ENCODE measurements at places on chromosomes 1 and 21.

DNA sequence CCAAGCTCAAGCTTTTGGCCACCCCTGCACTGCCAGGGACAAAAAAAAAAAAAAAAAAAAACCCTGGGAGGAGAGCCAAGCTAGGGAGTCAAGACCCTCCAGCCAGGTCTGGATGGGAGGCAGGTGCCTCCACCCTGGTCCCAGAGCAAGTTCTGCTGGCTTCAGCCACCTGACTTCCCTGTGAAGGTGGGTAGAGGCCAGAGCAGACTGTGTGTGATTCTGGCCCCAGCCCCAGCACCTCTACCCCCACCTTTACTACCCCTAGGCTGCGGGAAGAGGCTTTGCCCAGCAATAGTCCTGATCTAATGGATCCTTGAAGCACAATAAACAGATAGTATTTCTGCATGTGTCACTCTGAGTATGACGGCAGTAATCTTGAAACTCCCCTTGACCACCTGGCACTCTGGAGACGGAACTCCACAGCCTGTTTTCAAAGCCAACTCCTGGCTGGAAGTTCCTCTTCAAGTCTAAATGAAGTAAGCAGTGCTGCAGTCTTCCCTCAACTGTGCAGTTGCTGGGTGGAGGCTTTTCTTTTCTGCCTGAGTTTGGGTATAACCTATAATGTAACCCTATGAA lies 9.8 kb downstream of the PDZK1IP1 start:
- DNase-seq, result no peak

- DNase-seq, result no peak
Observed at GRCh38 chr1:29870621-29871020, 634.3 kb downstream of the PTPRU start.

DNA sequence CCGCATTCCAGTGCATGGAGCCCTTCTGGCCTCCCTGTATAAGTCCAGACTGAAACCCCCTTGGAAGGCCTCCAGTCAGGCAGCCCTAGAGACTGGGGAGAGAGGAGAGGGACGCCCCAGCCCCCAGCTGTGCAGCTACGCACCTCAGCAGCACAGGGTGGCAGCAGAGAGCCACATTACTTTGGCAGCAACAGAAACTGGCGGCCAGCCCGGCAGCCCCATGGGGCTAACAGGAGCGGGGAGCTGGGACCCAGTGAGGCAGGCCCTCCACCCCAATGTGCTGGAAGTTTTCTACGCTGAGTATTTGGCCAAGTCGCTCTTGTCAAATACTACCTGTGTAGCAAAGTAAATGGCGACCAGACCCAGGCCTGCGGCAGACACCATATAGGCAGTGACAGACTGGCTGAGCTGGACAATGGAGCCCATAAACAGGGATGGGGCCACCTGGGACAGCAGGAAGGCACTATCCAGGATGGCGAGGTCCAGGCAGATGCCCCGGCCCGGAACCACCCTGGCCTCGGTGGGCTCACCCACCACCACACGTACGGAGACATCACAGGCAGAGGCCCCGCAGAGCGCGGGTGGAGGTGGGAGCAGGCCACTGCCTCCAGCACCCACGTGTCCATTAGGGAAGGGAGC lies 21.2 kb downstream of the SLC45A3 start:
- DNase-seq, result peak; percentile 67

DNA sequence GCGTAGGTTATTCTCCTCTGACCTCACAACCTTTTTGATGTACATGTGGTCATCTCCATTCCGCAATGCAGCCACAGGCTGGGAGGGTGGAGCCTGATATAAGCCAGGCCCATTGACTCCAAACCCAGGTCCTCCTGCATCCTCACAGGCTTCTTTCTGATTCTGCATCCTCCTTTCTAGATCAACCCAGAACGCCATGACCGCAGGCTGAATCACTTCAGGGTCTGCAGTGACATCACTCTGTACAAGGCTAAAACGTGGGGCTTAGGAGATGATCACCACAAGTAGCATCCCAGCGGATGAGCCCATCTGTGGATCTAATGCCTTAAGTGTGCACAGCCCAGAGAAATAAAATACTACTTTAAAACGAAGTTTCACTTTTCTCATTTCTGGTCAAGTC lies 16.1 kb downstream of the EBNA1BP2 start:
- no peak for DNase-seq

DNA sequence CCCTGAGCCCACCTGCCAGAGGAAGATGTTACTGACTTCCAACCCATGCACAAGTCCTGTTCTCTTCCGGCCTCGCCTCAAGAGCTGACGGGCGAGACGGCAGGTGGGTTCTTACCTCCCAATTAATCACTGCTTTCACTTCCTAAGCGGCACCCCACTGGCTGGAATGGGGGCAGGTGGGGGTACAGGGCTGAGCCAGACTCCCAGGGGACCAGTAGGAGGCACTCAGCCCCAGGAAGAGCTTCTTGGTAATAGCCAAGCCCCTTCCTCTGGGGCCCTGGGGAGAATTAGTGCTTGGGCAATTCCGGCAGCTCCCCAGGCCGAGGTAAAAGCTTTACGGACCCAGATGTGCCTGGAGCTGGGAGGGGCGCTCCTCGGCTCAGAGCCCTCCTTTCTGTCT lies 9.7 kb downstream of the CNTN2 start:
- no peak for DNase-seq

GRCh38 chr1:21673277-21673780 lies 4.2 kb upstream of the RAP1GAP start:
- peak; percentile 81 for DNase-seq
